ENCODE measurements at places on chromosomes 2 and 18. TPM values are rescaled to one million over a fixed set of nuclear protein-coding genes. Genes with fewer than 3 reads are reported as not detected.

Gene TRIM43
- not detected for total RNA-seq

DNA sequence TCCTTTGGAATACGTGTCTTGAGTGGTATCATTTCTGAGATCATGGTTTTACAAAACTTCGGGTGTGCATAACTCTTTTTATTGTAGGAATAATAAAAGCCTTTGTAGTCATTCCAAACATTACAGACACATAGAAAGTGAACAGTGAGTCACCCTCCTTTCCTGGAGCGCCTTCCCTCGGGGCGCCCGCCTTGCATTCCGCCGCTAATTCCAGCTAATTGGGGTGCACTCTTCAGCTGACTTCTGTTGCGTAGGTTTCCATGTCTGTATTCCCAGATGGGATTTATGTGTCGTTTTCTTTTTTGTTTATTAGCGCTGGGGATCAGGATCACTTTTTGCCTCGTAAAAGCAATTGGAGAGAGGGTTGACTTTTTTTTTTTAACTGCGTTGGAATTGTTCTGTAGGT lies 18.7 kb downstream of the SH3BP4 start:
- no peak for DNase-seq

DNA sequence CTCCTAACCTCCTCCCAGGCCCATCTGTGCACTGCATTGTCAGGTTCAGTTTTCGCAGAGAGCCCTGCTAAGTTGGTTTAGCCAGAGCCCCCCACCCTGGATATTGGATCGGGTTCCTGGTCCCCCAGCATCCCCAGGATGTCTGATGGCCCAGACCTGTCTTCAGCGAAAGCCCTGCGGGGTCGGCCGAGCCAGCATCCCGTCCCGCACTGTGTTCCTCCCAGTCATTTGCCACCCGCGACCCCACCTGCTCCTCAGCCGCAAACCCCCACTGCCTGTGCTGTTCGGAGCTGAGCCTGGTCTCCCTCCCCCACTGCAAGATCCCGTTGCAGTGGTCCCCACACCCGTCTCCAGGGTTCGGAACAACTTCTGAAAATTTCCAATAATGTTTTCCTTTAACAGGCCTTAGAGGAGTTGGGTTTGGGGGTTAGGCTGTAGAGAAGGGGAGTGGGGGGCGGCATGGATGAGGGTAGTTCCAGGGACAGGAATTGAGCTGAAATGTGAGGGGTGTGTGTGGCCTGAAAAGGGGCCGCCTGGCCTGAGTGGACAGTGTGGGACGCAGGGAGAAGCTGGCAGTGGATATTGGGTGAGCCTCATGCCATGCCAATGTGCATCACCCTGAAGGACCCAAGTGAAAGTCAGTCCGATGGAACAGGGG lies 1.6 kb upstream of the COPS9 start:
- DNase-seq = no peak

- no peak for DNase-seq
These were observed 188.3 kb downstream of the ZNF516 start for GRCh38 chr18:76306685-76307292.

- DNase-seq = no peak
These were observed 96.1 kb upstream of the CSRNP3 start for GRCh38 chr2:165373278-165374010.
